Stimulated activated CD4-positive, alpha-beta T cell treated with anti-CD3 and anti-CD28 coated beads, Interleukin-12 subunit alpha, Interleukin-12 subunit beta, amount 100 ng/mL, for 4 hours (primary cell): ENCODE measurements at places on chromosomes 16 and 17.

DNA sequence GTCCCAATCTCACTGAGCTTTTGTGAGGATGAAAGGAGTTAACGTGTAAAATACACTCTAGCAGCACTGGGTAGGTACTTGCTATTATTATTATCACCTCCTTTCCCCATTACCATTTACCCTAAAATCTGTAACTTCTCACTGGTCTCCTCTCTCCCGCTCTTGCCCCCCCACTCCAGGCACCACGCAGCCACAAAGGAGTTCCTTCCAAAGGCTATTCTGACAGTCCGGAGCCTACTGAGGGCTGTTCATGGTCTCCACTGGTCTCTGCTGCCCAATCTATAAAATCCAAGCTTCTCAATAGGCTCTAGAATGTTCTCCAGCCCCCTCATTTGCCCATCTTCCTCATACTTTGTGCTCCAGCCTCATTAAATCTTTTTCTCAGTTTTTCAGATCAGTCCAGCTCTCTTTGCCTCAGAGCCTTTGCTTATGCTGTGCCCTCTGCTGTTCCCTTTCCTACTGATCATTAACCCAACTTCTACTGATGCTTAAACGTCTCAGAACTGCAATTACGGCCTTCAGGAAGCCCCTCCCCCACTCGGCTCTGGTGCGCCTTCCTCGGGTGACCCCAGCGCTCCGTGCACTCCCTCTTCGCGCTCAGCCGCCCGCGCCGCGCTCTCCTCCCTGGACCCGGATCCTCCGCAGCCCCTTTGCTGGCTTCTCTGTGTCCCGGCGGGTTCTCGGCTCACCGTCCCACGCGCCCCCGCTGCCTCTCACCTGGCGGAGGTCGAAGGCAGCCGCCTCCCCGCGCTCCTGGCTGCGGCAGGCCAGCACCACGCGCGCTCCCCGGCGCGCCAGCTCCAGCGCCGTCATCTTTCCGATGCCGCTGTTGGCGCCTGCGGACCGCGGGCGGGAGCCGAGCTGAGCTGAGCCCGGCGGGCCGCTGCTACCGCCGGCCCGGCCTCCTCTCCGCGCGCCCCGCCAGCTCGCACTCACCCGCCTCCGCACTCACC is 737 bp downstream of the DHRS13 start:
- DNase-seq: peak; percentile 59

- no peak for DNase-seq
Observed at GRCh38 chr17:9810100-9810949, 11.6 kb downstream of the GSG1L2 start.

GRCh38 chr17:69711541-69711940 is 297.0 kb downstream of the MAP2K6 start:
- DNase-seq: no peak

DNA sequence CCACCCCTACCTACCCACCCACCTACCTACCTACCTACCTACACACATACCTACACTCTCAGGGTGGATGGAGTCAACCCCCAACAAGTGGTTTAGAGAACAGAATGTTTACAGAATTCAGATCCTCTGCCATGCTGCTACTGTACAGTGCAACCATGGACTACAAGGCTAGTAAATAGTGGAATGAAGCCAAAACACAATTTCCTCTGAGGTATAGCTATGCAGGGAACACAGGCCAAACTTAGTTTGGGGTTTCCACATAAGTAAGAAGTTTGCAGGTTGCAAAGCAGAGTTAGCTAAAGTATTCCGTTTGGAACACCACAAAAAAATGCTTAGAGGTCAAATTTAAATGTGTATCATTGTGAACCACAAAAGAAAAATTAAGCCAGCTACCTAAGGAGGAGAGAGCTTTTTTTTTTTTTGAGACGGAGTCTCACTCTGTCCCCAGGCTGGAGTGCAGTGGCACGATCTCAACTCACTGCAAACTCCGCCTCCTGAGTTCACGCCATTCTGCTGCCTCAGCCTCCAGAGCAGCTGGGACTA is 2.7 kb upstream of the AP1G1 start:
- DNase-seq: no peak

GRCh38 chr17:43888548-43888947 is 18.8 kb downstream of the MPP2 start:
- DNase-seq: no peak

DNA sequence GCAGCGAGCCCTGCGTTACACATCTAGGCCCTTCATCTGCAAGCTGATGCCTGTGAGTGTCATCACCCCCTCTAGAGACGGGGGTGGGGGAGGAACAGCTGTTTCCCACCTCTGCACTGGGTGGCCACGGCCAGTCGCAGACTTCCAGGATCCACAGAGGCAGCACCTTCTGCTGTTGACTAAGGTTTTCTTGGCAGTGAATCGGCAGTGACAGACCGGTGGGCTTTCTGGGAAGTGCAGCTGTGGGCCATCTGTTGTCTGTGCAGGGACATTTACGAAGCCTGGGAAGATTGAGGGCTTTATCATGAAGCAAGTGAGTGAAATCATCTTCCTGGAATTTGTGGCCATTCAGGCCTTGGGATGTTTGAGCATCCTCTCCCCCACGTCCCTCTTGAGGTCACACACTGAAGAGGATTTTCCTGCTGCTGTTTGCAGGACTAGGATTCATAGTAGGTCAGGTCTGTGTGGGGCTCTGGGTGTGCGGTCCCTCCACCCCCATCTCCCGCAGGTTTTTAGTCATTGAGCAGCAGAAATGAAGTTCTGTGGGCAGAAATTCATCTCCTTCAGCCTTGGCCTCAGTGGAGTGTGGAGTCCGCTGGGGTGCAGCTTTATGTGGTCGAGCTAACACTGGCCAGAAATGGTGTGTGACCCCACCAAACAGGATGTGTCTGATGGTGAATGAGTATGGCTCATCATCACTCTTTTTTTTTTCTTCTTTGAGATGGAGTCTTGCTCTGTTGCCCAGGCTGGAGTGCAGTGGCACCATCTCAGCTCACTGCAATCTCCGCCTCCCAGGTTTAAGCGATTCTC is 12.0 kb downstream of the PGS1 start:
- DNase-seq: no peak
